ENCODE measurements at places on chromosomes 1 and 21.

GRCh38 chr1:25780318-25781129 is 19.5 kb upstream of the SELENON start:
- peak; percentile 34 for DNase-seq

- no peak for DNase-seq
Measured at GRCh38 chr1:224124220-224124619, 10.3 kb downstream of the FBXO28 start.

GRCh38 chr1:245290836-245291235 is 136.1 kb downstream of the KIF26B start:
- DNase-seq = no peak

- DNase-seq = peak; percentile 38
Measured at GRCh38 chr1:3651930-3652547, at the start of gene TP73. Gene TP73, plus strand, starts transcription at chr1:3652516. Its CDS starts 29,850 bp downstream, at chr1:3682366.

DNA sequence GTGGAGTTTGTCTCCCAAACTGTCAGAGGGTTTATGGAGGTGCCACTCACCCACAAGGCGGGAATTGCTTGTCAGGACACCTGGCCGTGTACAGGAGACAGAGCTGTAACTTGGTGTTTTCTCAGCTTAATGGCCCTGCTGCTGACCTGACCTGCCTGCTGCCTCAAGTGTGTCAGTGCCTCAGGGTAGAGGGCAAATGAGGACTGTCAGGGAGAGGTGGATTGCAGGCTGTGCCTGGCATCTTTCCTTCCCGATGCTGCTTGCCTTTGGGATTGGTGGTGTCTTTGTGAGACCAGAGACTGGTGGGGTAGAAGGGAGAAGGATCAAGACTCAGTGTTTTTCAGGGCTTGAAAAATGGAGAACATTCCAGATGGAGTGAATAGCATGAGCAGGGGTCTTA is 31.4 kb downstream of the TMEM53 start:
- no peak for DNase-seq

GRCh38 chr1:117740496-117740895 is 134.6 kb downstream of the TENT5C start:
- DNase-seq = no peak

GRCh38 chr1:168422203-168422847 is 121.5 kb downstream of the XCL2 start:
- DNase-seq = no peak

DNA sequence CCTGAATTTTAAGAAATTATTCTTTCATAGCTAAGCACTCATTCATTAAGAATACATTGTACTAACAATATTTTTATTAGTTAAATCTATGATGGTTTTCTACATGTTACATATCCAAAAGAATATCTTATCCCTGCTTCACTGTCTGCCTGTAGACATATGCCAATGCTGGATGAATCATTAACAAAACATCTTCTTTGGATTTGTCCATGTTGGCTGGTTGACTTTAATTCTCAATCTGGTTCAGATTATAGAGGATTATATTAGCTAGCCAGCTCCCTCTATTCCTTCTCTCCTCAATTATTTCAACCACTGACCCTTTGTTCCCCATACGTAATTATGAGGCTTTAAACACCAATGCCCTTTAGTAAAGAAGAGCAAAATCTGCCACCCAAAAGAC is 138.9 kb upstream of the DMRTA2 start:
- no peak for DNase-seq

GRCh38 chr21:36437745-36438128 is 42.2 kb downstream of the CLDN14 start:
- DNase-seq = no peak

DNA sequence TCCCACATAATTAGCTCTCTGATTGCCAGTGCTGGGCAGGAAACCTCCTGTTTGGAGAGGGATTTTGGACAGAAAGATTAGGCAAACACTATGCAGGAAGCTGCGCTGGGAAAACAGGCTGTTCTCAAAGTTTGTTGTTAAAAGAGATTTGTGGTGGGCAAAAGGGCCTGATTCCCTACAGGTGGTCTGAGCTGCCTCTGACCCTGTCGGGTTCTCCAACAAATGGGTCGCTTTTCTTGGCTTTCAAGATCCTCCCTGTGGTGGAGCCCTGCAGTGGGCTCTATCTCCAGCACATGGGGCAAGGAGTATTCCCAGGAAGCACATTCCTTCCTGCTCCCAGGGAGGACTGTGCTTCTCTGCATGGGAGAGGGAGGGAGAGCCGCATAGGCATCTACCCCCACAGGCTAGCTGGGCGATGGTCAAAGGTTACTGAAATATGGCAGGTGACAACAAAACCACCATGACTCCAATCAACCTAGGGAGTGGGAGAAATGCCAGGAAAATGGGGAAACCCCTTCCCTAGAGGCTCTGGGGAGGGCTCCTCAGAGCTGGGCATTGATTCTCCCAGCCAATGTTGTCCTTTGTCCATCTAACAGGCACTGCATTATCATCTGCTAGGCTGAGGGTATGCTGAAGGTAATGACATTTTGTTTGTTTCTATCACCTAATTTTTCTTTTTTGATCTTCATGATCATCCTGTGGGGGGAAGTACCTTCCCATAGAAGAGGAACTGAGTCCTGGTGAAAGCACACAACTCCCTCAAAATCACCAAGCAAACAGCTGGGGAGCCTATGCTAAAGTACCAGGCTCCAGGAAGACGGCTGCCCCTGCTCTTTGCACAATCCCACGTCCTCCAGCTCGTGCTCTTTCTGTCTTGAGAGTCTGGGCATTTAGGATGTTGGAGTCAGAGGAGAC is 85.3 kb downstream of the PLXNA2 start:
- no peak for DNase-seq

GRCh38 chr1:204836856-204837255 is 33.8 kb upstream of the NFASC start:
- DNase-seq = no peak

GRCh38 chr1:71465093-71465492 is 384.3 kb upstream of the ZRANB2 start:
- no peak for DNase-seq

DNA sequence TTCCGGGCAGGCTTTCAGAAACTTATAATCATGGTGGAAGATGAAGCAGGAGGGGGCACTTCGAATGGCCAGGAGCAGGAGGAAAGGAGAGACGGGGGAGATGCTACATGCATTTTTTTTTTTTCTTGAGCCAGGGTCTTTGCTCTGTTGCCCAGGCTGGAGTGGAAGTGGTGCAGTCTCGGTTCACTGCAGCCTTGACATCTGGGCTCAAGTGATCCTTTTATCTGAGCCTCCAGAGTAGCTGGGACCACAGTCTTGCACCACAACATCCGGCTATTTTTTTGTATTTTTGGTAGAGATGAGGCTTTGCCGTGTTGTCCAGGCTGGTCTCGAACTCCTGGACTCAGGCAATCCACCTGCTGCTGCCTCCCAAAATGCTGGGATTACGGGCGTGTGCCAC is 61.6 kb downstream of the SELENOF start:
- no peak for DNase-seq

Measured in DMS79 treated with DMSO at 0.1 percent for 48 hours (cell line).